Common myeloid progenitor, CD34-positive (primary cell): ENCODE measurements at places on chromosomes 6 and 20.

GRCh38 chr20:24813080-24813479 is 136.0 kb upstream of the CST7 start:
- no peak overlapping the region for H3K4me3 ChIP-seq
- no peak for DNase-seq
- H3K27me3 ChIP-seq, result no peaks in the 10 kb centered on the region
- peaks cover 19% of the 10 kb centered on the region for H3K4me1 ChIP-seq
- no peaks in the 10 kb centered on the region for H3K36me3 ChIP-seq
- H3K27ac ChIP-seq, result no peak overlapping the region

- no peak overlapping the region for H3K27ac ChIP-seq
- H3K27me3 ChIP-seq, result no peaks in the 10 kb centered on the region
- no peak overlapping the region for H3K4me3 ChIP-seq
- DNase-seq, result no peak
These were observed 16.9 kb upstream of the CSE1L start for GRCh38 chr20:49029203-49029602.

DNA sequence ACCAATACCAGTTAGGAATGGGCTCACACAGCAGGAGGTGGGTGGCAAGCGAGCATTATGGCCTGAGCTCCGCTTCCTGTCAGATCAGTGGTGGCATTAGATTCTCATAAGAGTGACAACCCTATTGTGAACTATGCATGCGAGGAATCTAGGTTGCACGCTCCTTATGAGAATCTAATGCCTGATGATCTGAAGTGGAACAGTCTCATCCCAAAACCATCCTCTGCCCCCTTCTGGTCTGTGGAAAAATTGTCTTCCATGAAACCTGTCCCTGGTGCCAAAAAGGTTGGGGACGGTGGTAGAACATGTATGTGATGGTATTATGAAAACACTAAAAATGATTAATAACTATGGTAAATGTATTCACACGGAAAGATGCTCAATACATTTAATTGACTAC is 99.7 kb upstream of the HIVEP1 start:
- H3K4me3 ChIP-seq, result no peak overlapping the region
- no peak overlapping the region for H3K27ac ChIP-seq
- H3K27me3 ChIP-seq, result no peaks in the 10 kb centered on the region
- no peaks in the 10 kb centered on the region for H3K36me3 ChIP-seq
- DNase-seq, result no peak

DNA sequence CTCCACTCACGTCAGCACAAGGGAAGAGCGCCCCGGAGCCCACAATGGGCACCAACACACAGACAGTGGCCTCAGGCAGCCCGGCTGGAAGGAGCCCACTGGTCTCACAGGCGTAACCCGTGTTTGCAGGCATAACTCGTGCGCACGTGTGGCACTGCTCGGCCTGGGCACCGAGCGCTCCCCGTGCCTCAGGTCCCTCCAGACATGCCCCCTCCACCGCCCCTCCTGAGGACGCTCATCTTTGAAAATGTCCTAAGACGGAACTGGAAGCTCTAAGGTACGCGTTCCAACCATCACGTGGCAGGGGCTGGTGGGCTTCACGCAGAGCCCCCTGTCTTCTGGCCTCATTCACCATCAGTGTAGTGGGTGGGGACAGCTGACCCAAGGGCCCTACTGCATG is 44.6 kb downstream of the SSR1 start:
- H3K36me3 ChIP-seq, result no peaks in the 10 kb centered on the region
- H3K4me3 ChIP-seq, result no peak overlapping the region
- no peaks in the 10 kb centered on the region for H3K4me1 ChIP-seq
- no peaks in the 10 kb centered on the region for H3K27me3 ChIP-seq
- H3K27ac ChIP-seq, result no peak overlapping the region

- no peak overlapping the region for H3K4me3 ChIP-seq
- peaks cover 7% of the 10 kb centered on the region for H3K4me1 ChIP-seq
- no peak overlapping the region for H3K27ac ChIP-seq
- peak; percentile 24 for DNase-seq
- H3K27me3 ChIP-seq, result no peaks in the 10 kb centered on the region
These were observed 12.2 kb downstream of the GTPBP2 start for GRCh38 chr6:43616725-43617472.

GRCh38 chr6:89200706-89201215 is 16.4 kb downstream of the GABRR1 start:
- peaks cover 3% of the 10 kb centered on the region for H3K4me1 ChIP-seq
- no peak overlapping the region for H3K27ac ChIP-seq
- H3K4me3 ChIP-seq, result no peak overlapping the region
- no peak for DNase-seq
- H3K27me3 ChIP-seq, result no peaks in the 10 kb centered on the region

DNA sequence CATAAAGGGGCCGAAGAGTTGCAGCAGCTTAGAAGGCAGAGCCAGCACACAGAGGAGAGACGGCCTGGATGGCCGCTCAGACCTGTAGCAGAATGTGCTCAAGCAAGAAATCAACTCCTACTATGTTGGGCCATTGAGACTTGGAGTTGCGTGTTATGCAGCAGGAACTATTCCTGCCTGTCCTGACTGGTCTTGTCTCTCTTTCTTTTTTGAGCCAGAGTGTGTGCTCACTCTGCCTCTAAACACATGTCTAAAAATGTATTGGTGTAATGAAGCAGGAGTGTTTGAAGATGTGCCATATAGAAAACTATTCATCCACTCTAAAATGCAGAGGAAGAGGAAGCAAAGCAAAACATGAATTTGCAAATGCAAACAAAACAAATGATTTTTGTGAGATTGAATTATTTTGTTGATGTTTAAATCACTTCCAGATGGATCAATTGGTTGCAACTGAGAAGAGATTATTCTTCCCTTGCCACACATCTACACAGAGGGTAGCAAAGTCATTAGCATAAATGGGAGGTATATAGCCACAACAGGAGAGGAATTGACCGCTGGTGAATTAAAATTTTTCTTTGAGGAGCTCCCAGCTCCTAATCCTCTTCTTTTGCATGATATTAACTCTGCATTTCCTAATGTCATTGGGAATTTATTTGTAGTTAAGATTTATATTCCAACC is 20.4 kb upstream of the SYNJ2 start:
- no peak for DNase-seq
- H3K4me3 ChIP-seq, result no peak overlapping the region
- no peak overlapping the region for H3K27ac ChIP-seq

DNA sequence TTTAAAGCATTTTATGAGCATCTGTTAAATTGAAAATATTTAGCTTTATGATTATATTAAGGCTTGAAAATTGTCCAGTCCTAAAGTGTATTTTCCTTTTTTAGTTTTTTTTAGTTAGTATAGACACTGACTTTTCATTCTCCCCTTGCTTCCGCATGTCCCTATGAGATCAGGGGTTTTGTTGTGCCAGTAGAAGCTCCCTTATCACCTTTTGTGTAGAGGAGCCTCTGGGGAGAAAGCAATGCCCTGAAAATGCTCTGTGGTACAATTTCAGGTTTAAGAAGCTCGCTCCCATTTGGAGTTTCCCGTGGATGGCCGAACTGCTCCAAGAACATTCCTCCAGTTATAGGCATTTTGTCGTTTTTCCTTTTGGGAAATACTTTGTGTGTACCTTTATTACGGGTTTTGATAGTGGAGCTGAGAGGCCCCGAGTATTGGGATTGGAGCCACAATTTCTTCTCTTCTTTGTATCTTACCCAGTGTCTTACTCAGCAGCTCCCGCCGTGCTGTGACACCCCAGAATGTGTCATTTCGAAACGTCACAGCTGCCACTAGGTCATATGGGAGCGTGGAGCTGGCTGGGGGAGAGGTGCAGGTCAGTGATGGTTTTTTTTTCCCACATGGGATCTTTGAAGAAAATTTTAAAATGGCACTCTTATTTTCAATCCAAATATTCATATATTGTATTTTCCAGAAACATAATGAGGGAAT is 49.9 kb downstream of the RPRD1B start:
- H3K4me3 ChIP-seq, result no peak overlapping the region
- H3K4me1 ChIP-seq, result no peaks in the 10 kb centered on the region
- DNase-seq, result no peak
- H3K27ac ChIP-seq, result no peak overlapping the region
- H3K36me3 ChIP-seq, result peaks cover 70% of the 10 kb centered on the region

GRCh38 chr20:37244572-37244957 is 17.0 kb downstream of the GHRH start:
- no peaks in the 10 kb centered on the region for H3K27me3 ChIP-seq
- no peaks in the 10 kb centered on the region for H3K4me1 ChIP-seq
- peaks cover 30% of the 10 kb centered on the region for H3K36me3 ChIP-seq
- DNase-seq, result no peak
- no peak overlapping the region for H3K4me3 ChIP-seq

DNA sequence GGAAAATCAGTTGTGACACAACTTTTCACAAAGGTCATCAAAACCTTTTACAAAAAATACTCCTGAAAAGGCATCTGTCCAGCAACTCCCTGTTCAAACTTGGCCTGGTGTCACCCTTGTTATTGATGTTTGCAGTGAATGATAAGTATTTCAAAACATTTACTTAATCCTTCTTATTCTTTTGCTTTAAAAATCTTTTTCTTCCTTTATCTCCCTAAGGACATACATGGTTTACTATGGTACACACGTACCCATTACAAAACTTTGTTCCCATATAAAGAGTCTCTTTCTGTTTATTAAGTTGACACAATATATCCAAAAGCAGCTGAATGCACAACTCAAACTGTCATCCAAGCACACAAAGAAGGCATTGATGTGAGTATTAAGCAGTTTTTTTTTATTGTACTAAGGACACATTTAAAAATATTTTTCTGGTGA is 17.5 kb downstream of the GSTA2 start:
- no peak for DNase-seq
- H3K27me3 ChIP-seq, result no peaks in the 10 kb centered on the region
- no peaks in the 10 kb centered on the region for H3K4me1 ChIP-seq
- no peaks in the 10 kb centered on the region for H3K36me3 ChIP-seq

DNA sequence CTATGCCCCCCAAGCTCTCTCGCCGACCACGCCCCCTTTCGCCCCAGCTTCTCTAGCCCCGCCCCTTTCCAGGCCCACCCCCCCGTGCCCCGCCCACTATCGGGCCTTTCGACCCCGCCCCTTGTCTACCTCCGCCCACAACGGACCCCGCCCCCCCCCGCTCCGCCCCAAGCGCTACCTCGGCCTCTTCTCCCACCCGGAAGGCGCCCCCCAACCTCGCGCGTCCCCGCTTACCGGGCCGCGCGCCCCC is 200 bp downstream of the ZBTB22 start:
- no peak for DNase-seq
- H3K36me3 ChIP-seq, result peaks cover 22% of the 10 kb centered on the region
- no peaks in the 10 kb centered on the region for H3K27me3 ChIP-seq
- peaks cover 58% of the 10 kb centered on the region for H3K4me1 ChIP-seq
- peak overlapping the region; percentile 84 for H3K4me3 ChIP-seq

- DNase-seq, result no peak
- H3K4me3 ChIP-seq, result no peak overlapping the region
- peaks cover 31% of the 10 kb centered on the region for H3K4me1 ChIP-seq
These were observed 38.1 kb downstream of the B4GALT5 start for GRCh38 chr20:49675368-49676151.

DNA sequence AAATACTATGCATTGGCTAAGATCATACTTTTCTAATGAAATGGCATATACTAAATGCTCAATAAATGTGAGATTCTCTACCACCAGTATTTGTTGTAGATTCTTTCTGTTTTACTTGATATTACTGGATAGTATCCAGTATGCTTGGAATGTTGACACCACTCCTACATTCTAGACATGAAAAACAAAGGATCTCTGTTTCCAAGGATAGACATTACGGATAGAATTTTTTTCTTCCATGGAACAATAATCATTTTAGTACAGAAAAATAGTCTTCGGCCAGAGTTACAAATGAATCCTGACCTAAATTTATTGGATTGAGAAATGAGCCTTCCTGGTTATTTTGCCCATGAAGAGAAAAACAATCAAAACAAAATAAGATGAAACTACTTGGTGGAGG is 258.2 kb upstream of the NT5E start:
- H3K27me3 ChIP-seq, result no peaks in the 10 kb centered on the region
- no peaks in the 10 kb centered on the region for H3K36me3 ChIP-seq
- no peak for DNase-seq
- H3K4me3 ChIP-seq, result no peak overlapping the region

DNA sequence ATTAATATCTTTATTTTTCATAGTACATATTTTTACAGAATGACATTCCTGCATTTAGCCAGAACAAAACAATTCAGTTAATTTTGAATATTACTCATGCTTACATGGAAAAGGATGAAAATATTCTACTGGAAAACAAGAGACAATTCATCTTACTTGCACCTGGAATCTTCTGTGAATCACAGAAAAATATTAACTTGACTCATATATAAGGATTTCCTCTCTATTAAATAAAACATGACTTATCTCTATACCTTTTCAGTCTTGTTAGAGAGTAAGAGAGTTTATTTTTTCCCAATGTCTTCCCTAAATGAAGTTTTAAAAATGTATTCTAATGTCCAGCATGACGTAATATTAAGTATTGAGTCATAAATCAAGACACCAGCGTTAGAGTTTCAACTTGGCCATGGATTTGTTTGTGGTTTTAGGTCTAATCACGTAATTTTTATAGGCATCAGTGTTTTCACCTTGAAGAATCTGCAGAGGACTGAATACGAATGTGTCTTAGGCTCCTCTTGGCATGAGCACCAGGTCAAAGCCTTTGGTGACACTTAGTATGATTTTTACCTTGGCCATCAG is 445.1 kb upstream of the JAG1 start:
- H3K27me3 ChIP-seq, result no peaks in the 10 kb centered on the region
- H3K27ac ChIP-seq, result no peak overlapping the region

DNA sequence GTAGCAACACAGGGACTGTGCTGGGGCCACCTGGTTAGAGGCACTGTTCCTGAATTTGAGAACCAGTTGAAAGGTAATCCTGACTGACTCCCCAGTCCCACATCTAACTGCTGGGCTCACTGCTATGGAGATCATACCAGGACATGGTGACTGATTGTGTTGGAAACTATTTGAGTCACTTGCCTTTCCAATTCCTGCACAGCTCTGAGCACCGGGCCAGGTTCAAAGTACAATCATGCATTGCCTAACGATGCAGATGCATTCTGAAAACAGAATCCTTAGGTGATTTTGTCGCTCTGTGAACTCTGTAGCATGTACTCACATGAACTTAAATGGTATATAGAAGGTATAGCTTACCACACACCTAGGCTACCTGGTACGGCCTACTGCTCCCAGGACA is 215.3 kb downstream of the BMP7 start:
- no peaks in the 10 kb centered on the region for H3K36me3 ChIP-seq
- DNase-seq, result no peak
- no peak overlapping the region for H3K27ac ChIP-seq

DNA sequence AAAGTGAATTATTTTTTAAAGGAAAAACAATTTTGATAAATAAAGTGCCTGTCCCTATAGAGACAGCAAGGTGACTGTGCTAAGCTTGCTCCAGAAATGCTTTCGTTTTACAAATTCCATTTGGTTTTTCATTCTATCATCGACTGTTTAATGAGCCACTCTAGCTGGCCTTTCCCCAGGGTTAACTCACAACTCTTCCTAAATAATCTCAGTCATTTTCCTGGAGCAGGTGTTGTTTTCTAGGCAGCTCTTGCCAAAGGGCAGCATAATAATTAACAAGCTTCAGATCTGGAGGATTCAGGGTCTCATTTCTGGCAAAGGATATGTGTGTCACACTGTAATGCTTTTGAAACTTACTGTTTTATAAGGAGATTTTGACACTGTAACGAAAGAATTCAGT is 184.2 kb downstream of the KHDC1L start:
- no peak overlapping the region for H3K4me3 ChIP-seq
- peaks cover 12% of the 10 kb centered on the region for H3K36me3 ChIP-seq
- no peak overlapping the region for H3K27ac ChIP-seq
- no peaks in the 10 kb centered on the region for H3K27me3 ChIP-seq
- no peaks in the 10 kb centered on the region for H3K4me1 ChIP-seq
- no peak for DNase-seq

- H3K27me3 ChIP-seq, result no peaks in the 10 kb centered on the region
- peaks cover 24% of the 10 kb centered on the region for H3K4me1 ChIP-seq
- H3K27ac ChIP-seq, result no peak overlapping the region
- no peaks in the 10 kb centered on the region for H3K36me3 ChIP-seq
- no peak for DNase-seq
These were observed 18.2 kb downstream of the FBXL4 start for GRCh38 chr6:98929498-98930060.
